ENCODE measurements at places on chromosomes 11 and 22.

GRCh38 chr11:107563702-107564101 lies 1.8 kb downstream of the ALKBH8 start:
- DNase-seq, result no peak

DNA sequence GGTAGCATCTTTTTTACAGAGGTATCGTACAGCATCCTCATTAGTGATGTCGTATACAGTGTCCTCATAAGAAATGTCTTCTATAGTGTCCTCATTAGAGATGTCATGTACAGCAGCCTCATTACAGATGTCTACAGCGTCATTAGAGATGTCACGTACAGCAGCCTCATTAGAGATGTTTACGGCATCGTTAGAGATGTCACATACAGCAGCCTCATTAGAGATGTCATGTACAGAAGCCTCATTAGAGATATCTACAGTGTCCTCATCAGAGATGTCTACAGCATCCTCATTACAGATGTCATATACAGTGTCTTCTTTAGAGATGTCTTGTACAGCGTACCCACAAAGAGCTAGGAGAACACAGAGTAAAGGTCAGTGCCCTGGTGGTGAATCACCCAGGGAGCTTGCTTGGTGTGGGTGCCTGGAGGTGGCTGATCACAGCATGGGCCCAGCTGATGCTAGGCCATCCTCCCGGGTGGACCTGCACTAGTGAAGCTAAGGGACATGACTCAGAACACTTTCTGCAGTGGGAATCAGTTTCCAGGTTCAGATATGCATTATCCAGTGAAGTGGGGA lies 109.2 kb downstream of the IGLL1 start:
- no peak for DNase-seq

DNA sequence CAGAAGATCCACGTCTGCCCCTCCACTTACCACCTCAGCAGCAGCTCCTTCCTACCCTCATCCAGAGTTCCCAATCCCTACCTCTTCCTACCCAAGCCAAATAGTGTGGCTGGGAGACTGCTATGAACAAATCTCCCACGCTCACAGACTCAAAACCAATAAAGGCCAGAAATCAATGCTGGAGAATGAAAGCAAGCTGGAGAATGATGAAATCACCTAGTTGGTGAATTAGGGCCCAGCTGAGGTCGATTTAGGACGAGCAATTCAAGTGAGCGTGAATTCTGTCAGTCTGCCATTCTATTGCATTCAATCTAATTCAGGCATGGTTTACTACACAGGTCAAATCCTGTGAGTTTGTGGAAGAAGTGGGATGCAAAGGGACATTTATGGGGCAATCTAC lies 22.5 kb downstream of the COMMD9 start:
- no peak for DNase-seq

GRCh38 chr22:32823024-32823730 lies 21.7 kb downstream of the TIMP3 start:
- DNase-seq, result no peak

DNA sequence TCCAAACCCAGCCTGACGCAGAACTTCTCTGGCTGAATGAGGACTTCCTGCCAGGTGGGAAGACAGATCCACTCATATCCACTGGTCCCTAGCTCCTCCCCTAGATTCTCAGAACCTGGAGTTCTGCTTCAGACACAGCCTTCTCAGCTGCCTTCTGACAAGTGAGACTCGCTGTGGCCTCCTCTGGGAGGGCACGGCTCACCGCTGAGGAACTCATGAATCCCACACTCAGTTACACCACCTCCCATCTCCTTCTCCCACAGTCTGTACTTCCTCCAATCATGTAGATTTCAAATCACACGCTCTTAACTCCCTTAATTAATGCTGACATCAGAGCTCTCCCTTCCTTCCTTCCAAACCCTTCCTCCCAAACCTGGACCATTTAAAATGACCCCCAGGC lies 86.4 kb upstream of the TMEM45B start:
- DNase-seq, result no peak

DNA sequence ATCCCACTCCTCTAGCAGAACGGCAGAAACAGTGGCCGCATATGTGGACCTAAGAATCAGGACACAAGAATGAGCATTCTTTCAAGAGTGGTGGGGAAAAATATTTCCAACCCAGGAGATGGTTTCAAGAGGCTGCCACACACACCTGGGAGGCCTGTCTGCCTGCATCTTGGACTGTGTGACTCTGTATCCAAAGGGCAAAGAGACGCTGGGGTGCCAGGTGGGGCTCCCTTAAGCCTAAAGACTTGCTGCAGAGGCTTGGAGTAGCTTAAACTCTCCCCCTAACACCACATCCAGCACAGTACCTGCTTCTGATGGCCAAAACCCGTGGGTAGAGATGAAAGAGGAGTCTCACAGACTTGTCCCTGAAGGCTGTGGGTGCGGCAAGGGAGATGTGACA lies 3.5 kb downstream of the CXCR5 start:
- DNase-seq, result no peak

GRCh38 chr11:70606248-70606950 lies 208.1 kb downstream of the CTTN start:
- DNase-seq, result no peak
